PC-3 (cell line): ENCODE measurements at places on chromosomes 12 and 14.
A peak's percentile ranks its signal among the peaks of the same experiment; 100 is the strongest.

DNA sequence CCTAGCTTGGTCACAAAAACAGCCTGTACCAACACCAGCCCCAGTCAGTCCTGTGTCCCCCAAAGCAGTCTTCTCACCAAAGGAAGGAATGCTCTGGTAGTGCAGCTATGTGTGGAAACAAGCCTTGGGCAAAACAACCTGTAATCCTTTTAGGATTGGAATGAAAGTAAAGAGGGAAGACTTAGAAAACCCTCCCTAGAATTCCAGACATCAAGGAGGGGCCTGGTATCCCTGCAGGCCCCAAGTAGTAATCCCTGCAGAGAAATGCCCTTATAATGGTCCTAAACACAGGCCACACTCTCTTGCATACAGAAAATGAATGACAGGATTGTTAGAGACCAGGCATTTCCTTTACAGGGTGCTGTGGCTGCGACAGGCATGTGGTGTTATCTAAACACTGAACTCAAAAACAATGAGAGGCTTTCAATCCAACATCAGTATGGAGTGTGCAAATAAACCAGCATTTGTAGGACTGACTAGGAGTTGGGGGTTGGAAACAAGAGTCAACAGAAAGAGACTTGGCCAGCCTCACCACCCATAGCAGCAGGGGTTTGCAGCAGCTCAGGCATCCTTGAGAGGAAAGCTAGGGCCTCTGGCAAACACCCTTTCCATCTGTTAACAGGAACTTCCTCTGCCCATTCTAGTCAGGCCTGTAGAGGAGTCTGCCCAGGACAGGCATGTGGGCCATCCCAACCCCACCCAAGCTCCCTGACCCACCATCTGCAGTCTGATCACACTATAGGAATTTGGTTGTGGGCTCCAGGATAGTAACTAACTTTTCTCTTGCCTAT is 59.1 kb downstream of the DCAF5 start:
- peak; percentile 27 for DNase-seq

- peak; percentile 17 for DNase-seq
Measured at GRCh38 chr14:99996951-99997571, 68.2 kb upstream of the EVL start.

DNA sequence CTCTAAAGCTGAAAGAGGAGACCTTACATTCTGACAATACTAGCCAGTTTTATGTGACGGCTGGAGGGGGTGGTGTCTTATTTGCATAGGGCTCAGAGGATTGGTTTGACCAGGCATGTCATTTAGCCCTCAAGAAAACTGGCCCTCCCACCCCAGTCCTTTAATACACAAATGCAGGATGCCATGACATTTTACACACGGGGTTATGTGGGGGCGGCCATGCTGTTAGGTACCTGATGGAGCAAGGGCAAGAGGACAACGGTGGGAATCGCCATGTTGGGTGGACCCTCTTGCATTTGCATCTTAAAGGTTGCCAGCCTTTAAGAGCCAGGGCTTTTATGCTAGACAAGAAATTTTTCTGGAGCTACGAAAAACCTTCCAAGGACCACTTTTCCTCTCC is 23.3 kb downstream of the MDM2 start:
- no peak for DNase-seq

- peak; percentile 24 for DNase-seq
Measured at GRCh38 chr14:68694516-68695235, 98.2 kb downstream of the ZFP36L1 start.

DNA sequence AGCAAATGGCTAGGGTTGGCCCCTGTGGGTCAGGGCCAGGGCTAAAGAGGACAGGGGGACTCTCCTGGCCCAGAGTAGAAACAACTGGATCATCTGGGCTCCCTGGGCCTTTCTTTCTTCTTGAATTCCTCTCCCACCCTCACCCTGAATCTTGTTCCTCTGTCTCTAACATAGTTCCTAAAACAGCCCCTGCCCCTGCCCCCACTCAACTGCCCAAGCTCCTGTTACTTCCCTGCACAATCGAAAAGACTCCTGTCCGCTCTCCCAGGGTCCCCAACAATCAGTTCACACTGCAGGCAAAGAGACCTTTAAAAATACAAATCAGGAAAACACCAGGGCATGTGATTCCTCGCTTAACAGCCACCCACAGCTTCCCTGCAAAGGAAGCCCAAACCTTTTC is 18.0 kb upstream of the ANKRD33 start:
- DNase-seq = no peak

DNA sequence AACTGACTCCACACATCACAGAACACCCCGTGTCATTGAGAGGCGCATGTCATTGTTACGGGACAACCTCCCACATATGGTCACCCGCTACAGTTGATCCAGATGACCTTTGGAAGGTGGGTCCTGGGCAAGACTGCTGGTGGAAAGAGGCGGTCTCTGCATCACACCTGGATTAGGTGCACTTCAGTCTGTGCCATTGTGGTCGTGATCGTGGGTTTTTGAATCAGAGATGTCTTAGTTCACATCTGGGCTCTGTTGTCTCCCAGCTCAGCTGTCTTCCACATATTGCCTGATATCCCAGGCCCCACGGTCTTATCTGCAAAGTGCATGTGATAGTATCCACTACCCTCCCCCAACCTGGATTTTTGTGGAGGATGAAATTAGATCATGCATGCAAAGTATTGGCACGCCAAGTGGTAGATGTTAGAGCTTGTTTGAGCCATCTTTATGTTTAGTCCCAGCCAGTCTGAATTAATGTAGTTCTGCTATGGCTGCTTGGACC is 208.7 kb upstream of the FOXN3 start:
- no peak for DNase-seq

DNA sequence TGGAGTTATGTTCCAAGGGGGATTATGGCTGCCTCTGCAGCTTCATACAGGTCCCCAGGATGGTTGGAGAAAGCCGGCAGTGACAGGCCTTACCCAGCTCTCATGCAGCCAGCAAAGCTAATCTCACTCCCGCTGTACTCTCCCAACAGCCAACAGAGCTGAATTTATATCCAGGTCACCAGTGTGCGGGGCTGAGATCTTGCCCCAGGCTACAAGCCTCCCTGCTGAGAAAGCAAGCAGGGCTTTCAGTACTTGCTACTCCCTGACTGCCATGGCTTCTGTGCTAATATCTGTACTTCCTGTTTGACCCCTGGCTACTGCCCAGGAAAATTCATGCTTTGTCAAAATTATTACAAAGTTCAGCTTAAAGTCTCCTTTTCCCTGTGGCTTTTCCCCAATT is 92.9 kb downstream of the ATP23 start:
- peak; percentile 45 for DNase-seq

DNA sequence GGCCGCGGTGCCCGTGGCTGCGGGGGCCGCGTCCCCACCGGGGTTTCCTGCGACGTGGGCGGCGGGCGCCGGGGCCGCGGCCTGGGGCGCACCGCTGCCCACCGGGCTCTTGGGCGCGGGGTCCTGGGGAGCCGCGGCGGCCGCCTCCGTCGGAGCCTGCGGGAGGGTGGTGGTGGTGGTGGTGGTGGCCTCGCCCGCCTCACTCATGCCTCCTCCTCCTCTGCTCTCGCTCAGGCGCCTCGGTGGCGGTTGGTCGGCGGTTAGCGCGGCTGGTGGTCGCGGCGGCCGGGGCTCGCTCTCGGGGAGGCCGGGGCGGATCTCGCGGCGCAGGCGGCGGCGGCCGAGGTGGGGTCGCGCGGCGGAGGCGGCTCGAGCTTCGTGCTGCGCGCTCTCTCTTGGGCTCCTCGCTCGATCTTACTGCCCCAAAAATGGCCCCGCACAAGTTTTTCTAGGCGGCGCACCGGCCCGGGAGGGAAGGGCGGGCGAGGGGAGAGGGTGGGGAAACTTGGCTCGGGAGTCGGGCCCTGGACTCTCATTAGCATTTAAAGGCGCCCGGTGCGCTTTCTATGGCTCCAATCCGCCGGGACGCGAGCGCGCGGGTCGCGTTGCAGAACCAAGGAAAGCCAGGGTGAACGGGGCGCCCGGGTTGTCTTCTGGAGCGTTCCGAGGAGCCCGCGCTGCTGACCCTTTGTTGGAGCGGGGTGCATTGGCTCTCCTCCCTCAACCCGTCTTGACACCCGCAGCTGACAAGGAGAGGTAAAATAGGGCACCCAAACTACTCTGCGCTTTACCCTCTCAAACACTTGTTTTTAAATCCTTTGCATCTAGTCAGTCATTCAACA is at the start of gene YBX3:
Gene YBX3, minus strand, starts transcription at position 419 of the 842 bp plus-strand sequence. Its CDS starts 212 bp downstream, at position 207.
- peak; percentile 77 for DNase-seq

DNA sequence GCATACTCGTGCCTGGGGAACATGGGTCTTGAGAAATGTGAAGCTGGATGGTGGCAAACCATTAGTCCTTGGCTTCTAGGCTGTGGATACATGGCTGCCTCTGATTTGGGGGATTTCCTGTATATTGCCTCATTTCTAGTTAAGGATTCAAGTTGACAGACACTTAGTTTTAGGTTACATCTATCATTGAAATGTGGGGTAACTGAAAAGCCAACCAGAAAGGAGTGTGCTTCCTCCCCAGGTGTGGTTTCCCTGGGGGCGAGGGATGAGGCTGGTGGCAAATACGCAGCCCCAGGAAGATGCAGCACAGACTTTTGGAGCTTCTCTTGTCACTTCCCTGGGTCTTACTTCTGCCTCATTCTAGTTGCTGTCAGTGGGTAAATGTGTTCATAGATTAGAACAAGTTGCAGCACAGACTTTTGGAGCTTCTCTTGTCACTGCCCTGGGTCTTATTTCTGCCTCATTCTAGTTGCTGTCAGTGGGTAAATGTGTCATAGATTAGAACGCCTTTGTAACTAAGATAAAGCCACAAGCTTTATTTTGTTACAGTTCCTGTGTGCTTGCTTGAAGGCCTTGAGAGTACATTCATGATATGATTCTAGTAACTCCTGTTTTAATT is 85.1 kb downstream of the BORCS5 start:
- peak; percentile 25 for DNase-seq

GRCh38 chr12:132071040-132071810 is 72.9 kb downstream of the DDX51 start:
- DNase-seq = no peak

DNA sequence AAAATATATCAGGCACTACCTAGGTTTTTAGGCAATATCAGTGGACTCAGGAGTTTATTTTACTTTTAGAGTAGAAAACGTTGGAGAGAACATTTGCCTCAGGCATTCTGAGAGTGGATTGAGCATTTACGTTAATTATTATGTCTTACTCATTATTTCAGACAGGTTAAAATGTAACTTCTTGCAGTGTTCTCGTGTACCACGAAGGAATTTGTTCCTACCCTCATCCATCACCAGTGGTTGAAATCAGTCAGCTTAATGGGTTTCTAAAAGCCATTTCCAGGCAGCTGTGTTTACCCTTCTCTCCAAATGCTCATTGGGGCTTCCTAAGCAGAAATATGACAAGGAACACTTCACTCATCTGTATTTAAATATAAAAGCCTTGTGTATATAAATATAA is 9.1 kb upstream of the LDHB start:
- no peak for DNase-seq

DNA sequence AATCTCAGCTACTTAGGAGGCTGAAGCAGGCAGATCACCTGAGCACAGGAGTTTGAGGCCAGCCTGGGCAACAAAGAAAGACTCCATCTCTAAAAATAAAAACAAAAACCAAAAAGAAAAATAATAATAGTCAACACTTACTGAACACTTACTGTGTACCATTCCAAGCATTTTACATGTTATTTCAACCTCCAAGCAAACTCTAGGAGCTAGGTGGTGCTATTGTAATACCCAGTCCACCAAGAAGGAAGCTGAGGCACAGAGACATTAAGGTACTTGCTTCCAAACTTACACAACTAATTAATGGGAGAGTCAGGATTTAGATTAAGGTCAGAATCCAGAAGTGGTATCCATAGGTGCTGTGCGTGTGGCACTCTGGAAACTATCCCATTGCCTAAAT is 13.7 kb upstream of the OR6J1 start:
- peak; percentile 52 for DNase-seq
